ENCODE measurements at places on chromosomes 12 and 14.
A peak's percentile ranks its signal among the peaks of the same experiment; 100 is the strongest.

DNA sequence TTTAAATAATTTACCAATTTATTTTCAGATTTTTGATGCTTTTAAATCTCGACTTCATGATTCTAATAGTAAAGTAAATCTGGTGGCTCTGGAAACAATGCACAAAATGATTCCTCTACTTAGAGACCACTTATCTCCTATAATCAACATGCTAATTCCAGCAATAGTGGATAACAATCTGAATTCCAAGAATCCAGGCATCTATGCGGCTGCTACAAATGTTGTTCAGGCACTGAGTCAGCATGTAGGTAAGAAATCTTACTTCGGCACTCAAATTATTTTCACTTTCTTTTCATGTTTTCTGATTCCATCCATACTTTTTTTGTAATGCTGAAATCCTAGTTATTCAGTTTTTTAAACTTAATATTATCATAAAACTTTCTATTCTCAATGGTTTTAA lies 15.5 kb upstream of the PRPF39 start:
- no peak for DNase-seq

DNA sequence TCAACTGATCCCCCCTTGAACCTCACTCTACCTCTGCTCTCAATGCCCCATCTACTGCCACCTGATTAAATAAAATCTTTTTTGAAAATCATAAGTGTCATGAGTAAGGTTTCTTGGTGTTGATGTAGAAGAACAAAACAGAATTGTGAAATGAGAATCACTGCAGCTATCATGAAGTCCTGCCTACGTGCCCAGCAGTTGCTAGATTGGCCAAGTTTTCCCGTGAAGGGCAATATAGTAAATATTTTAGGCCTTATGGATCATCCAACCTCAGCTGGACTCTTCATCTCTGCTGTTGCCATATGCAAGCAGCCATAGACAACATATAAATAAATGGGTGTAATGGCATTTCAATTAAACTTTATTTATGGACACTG lies 5.2 kb upstream of the OAS3 start:
- DNase-seq = no peak

DNA sequence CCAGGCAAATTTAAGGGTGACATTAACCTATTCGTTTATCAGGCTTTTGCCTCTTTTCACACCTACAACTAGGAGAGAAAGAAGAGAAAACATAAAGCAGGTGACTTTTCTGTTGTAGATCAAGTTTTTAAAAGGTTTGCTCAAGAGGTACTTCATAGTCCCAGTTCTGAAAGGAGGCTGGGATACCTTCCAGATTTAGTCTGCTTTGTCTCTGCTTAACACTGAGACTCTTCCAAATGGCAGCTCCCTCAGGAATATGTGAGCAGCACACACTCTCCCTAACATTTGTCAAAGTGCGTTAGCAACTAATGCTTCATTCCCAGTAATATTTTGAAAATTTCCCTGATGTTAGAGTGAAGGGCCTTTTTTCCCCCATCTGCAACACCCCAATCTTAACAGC lies 133.7 kb upstream of the RASSF8 start:
- no peak for DNase-seq

DNA sequence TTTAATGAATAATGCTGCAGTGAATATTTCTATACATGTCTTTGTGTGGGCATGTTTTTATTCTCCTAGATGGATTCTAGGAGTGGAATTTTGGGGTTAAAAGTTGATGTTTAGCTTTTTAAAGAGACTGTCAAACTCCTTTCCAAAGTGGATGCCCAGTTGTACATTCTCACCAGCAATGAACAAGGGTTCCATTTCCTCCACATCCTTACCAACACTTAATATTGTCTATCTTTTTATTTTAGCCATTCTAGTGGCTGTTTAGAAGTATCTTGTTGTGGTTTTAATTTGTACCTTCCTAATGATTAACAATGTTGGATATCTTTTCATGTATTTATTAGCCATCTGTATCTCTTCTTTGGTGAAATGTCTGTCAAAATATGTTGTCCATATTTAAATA lies 109.8 kb downstream of the SMOC1 start:
- no peak for DNase-seq

DNA sequence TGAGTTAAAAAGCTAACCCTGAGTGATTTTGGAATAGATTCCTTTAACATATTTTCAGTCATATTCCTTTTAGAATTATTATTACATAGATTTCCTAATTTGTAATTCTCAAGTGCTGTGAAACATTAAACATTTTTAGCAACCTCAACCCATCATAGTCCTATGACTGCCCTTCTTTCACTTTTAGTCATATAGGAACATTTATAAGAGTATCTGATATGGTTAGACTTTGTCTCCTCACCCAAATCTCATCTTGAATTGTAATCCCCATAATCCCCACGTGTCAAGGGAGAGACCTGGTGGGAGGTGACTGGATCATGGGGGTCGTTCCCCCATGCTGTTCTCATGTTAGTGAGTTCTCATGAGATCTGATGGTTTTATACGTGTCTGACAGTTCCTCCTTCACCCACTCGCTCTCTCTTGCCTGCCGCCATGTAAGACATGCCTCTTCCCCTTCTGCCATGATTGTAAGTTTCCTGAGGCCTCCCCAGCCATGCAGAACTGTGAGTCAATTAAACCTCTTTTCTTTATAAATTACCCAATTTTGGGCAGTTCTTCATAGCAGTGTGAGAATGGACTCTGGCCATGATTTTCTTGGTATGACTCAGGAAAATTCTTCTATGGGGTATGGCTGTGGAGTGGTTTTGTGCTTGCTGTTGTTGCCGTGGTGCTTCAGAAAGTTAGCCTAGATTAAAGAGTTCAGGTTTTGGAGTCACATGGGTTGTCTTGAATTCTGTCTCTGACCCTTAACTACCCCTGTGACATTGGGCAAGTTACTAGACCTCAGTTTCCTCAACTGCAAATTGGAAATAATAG lies 83.9 kb downstream of the FUT8 start:
- DNase-seq = no peak

DNA sequence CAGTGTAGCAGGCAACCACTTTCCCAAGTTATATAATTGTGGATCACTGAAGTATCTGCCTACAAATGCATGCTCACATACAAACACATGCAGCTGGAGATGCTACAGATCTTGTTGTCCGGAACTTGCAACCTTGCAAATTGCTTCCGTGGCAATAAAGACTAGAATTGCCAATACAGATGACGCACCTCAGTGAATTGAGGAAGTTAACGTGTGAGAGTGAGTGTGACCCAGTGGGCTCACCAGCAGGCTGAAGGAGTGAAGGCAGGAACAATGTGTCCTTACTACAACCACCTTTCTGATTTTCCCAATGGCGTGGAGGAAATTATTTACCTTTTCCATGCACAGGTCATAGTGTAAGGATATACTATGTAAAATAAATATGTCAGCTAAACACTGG lies 89.4 kb upstream of the GRIP1 start:
- no peak for DNase-seq

DNA sequence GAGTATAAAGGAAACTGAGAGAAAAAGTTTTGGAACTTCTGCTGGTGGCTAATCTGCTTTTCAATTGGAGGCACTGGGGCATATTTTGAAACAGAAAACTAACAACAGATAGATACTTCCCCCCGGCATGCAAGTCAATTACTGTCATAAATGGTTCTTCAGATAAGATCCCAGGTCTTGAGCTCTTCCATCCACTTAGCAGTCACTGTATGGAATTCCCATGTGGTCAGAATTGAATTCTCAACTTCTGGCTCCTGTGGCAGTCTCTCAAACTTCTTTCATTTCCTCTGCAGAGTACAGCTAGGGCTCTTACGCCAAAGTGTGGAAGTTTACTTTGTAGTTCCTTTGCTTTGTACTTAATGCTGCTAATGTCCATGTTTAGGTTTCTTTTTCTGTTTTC lies 452.2 kb downstream of the IPO8 start:
- no peak for DNase-seq

- no peak for DNase-seq
Observed at GRCh38 chr12:2332236-2332635, 279.4 kb downstream of the CACNA1C start.

DNA sequence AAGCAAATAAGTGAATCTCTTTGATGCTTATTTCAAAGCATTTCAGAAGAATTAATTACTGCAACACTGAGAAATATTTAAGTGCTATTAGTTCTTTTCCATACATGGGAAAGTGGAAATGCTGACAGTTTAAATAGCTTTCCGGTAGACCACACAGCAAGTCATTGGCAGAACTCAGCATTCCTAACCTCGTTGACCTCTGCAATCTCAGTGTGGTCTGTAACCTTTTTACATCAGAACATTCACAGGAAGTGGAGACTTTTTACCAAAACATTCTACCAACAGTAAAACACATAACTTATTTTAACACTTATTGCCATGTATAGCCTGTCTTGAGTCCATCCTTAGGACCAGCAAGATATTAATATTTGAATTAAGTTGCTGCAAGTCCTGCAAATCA lies 249.5 kb upstream of the DCN start:
- no peak for DNase-seq

GRCh38 chr12:92987846-92988621 lies 58.9 kb upstream of the EEA1 start:
- peak; percentile 49 for DNase-seq

- no peak for DNase-seq
Observed at GRCh38 chr12:130212384-130212989, 50.2 kb downstream of the FZD10 start.

- DNase-seq = no peak
Observed at GRCh38 chr12:112169161-112169872, 44.0 kb downstream of the TRAFD1 start.

DNA sequence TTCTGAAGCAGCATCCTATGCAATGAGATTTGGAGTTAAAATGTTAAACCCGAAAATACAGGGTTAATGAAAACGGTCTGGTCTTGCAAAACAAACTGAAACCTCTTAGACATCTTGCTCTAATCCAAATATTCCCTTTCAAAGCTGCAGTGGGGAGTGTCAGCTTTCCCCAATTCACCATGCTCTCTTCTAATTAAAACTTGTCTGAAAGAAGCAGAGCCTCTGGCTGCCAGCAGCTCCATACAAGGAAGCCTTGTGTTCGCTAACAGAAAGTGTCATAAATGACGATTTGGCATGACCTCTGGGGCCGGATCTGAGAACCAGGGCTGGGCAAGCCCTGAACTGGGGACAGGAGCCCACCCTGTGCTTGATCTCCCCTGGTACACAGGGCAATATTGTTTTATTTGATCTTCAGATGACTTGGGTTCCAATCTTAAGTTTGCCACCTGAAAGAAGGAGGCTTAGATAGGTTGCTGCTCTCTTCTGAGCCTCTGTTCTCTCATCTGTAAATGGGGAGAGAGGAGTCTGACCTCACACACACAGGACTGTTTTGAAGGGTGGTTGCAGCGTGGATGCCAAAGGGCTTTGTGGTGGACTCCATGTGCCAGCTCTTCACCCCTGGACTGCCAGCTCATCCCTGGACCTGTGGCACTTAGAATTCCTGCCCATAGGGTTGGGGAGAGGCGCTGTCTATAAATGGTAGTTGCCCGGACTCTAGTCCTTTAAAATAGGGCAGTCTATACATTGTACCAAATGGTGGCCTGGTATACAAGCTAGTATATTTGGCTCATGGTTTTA lies 7.8 kb downstream of the KMT5A start:
- no peak for DNase-seq

- DNase-seq = no peak
Observed at GRCh38 chr14:68301219-68301618, 481.6 kb downstream of the RAD51B start.

GRCh38 chr12:106871477-106871876 lies 84.2 kb upstream of the TMEM263 start:
- DNase-seq = no peak

GRCh38 chr12:125314051-125314755 lies 249.0 kb downstream of the AACS start:
- no peak for DNase-seq

DNA sequence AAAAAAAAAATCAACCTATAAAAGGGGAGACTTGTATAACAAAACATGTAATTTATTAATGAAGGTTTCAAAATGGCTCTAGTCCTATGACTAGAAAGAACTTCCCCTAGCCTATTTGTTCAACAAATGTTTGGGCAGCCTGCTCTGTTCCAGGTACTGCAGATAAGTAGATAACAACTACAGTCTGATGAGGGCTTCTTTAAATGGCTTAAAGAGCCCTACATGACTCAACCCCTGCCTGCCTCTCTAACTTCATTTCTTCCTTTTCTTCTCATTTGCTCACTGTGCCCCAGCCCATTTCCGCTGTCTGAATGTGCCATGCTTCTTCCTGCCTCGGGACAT lies 21.5 kb downstream of the ALDH6A1 start:
- DNase-seq = no peak

- no peak for DNase-seq
Observed at GRCh38 chr12:103560604-103561101, 26.4 kb upstream of the STAB2 start.

DNA sequence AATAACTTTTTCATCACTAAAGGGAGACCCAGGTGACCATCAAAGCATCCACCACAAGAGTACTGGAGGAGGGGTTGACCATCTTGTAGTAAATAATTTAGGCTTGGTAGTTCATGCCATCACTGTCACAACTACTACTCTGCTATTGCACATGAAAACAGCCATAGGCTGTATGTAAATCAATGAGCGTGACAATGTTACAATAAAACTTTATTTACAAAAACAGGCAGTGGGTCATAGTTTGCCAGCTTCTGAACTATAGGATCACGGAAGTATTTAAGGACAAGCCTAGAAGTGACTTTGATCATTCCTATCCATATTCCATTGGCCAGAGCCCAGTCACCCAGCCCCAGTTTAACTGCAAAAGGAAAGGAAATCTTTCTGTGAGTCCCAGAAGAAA lies 153.4 kb downstream of the NUAK1 start:
- DNase-seq = no peak

GRCh38 chr12:113770389-113770865 lies 195.7 kb downstream of the RBM19 start:
- DNase-seq = no peak

- DNase-seq = no peak
Observed at GRCh38 chr14:57748279-57748678, 117.6 kb downstream of the SLC35F4 start.

- DNase-seq = no peak
Observed at GRCh38 chr14:24534286-24534685, 26.2 kb upstream of the CMA1 start.

DNA sequence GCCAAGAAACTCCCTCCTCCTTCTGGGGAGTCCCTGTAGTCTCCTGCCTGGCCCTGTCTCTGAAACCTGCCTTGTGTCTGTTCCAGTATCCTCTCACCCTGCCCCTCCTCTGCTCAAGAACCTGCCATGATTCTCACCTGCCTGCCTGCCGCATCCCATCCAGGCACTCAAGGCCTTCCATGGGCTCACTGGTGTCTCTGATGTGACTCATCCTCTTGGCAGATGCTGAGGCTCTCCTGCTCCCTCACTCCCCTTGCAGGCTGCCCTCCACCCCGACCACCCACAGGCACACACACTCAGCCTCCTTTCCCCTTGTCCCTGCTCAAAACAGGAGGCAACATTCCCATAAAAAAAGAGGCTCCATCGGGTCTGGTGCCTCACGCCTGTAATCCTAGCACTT lies 5.8 kb upstream of the BEGAIN start:
- no peak for DNase-seq

GRCh38 chr14:23307146-23307530 lies 505 bp downstream of the BCL2L2 start:
- DNase-seq = no peak
